ENCODE measurements at places on chromosomes 11 and 22.

DNA sequence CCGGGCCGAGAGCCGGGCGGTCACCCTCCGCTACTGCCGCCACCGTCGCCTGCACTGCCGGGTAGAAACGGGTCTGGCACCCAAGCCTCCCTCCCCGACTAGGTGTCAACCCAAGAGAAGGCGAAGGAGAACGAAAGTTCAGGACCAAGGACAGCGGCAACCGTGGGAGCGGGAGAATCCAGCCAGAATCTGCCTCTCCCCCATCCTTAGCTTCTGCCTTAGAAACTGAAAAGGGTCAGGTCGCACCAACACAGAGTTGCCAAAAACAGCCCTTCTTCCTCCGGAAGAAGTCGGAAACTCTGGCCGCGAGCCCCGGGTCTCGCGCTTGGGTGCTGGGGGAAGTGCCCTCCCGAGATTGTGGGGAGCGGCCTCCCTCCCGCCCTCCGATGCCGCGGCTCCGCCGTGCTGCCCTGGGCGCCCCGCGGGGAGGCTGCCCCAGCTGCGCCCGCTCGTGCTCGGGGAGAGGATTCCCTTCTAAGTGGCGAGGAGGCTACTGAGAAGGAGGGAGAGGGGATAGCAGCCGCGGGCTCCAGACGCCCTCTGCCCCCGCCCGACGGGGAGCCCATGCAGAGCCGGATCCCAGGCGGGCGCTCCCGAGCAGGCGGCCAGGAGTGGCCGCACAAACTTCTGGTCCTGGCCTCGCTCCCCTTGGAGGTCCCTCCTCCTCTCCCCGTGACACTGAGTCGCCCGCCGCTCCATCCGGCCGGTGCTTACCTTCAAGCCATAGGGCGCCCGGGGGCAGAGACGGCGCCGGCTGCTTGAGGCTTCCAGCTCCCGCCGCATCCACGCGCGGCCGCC, 637 bp downstream of the DRD2 start:
- DNase-seq: peak; percentile 64

- no peak for DNase-seq
Measured at GRCh38 chr22:35099883-35100282, 33.9 kb downstream of the ISX start.

DNA sequence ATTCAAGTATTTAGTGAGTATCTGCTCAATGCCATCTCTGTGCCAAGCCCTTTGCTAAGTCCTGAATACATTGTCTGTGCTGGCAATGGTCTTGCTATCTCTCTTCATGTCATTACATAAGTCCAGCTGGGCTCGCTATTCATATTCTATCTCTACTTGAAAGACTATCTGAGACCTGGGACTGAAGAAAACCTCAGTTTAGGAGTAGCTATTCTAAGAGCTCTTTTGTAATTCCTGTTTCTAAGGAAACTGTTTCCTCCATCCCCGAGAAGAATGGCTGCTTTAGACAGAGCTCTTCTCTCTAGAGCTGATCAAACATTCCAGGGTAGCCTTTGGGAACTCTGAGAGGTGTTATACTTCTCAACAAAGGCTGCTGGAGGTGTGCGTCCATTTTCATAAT, 33.0 kb downstream of the SLC17A6 start:
- no peak for DNase-seq

DNA sequence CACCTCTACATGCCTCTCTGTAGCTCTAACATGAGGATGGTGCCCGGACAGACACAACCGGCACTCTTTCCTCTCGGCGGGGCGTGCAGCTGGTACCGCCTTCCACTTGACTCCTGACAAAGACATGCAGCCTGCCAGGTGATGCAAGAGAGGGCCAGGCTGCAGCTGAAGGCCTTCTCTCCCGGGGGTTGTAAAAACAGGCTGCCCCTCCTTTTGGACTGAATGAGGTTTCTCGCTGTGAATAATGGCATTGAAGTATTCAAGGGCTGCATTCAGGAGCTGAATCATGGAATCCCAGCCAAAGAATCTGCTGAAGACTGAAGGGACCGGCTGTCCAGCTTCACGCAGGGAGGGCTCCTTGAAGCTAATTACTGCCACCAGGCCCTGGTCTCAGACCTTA, 110.9 kb downstream of the GALNT18 start:
- DNase-seq: no peak

DNA sequence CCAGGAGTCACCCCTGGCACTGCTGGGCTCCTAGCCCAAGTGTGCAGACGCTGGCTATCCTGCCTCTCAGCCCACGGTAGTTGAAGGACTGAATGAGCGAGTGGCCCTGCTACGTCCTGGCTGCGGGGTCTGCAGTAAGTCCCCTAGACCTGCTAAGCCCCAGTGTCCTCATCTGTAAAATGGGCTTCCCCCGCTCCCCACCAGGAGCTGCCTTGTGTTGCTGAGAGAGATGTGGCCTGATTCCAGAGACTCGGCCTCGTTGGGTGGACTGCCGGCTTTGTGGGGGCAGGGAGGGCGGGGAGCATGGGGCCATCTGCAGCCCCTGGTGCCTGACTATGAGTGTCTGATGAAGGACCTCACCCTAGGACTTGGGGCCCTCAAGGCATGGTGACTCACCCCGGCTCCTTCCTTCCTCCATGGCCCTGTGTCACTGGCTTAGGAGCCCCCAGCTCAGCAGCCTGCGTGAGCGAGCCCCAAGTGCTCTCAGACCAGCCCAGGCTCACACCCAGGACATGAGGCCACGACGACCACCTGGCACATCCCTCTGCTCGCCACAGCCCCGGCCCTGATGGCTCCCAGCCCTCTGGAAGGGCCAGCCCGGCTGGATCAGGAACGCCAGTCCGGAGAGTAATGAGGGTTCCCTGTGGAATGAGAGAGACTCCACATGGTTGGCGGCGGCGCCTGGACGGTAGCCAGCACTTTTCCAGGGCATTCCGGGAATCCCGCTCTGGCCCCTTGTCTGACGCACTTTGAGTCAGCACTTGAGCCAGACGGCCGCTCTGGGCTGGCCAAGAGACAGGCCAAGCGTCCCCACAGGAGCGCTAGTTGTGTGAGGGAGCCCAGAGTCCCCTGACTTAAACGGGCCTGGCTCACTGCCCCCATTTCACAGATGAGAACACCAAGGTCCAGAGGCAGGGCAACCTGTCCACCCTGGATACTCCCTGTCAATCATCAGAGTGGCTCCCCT, 50.5 kb upstream of the SHISAL1 start:
- no peak for DNase-seq

GRCh38 chr11:16879690-16880089, 134.5 kb downstream of the PLEKHA7 start:
- no peak for DNase-seq

DNA sequence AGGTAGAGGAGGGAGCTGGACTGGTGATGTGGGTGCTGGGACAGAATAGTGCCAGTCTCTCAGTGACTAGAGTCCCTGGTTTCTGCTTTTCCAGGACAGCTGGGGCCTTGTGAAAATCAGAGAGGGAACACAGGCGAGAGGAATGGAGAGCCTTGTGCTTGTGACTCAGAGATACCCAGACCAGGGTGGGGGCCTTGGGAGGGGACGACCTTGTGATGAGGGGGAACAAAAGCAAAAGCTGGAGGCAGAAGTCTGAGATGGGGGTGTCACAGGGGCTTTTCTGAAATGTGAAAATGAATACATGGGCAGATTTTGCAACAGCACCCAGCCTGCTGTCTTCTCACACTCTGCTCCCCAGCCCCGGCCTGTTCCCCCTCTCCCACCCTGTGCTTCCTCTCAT, 3.4 kb upstream of the NR1H3 start:
- DNase-seq: no peak

DNA sequence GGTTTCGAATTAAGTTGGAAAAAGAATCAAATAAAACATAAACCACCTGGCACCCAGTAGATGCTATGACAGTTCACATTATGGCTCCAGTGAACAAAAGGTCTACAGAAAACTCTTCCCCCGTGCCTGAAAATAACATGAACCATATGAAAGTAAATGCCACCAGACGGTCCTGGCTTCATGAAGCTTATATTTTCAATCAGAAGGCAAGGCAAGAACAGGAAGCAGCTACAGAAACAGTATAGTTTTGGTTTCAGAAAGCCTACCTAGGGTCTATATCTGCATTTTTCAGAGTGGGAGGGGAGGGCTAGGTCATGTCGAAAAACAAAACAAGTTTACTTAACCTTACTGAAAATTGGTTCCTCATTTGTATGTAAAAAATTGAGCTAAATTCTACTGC, 9.8 kb downstream of the RAB30 start:
- DNase-seq: peak; percentile 42

- peak; percentile 96 for DNase-seq
Measured at GRCh38 chr22:49936018-49936972, 17.9 kb downstream of the CRELD2 start.
